Subcutaneous adipose tissue (tissue), 4 donors: ENCODE measurements at places on chromosomes 11 and 22. TPM values are rescaled to one million over a fixed set of nuclear protein-coding genes. Genes with fewer than 3 reads are reported as not detected.

CEND1 gene
- not detected for total RNA-seq

LMNTD2 gene
- total RNA-seq = 2.4 TPM

SPTBN2 gene
- 1.9 TPM for total RNA-seq

DEUP1 gene
- not detected for total RNA-seq

OR51B4 gene
- total RNA-seq = not detected
